ENCODE measurements at places on chromosomes 12 and 14.

DNA sequence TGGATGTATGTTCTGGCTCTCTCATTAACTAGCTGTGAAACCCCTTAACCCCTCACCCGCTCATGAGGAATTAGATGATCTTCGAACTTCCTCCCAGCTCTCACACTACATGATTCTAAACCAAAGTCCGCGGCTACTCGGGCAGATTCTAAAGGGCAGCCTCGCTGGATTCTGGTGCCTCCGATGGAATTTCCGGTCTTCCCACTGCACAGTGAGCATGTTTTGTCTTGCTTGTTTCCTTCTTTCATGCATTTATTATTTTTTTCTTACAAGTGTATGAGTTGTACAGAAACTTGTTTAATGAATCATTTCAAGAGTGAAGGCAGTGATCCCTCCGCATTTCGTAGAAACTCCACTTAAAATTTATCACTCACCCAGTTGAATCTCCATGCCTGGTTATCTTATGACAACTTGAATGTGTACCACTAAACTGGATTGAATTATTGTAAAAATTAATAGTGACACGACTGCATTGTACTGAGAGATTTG lies 4.5 kb upstream of the HCAR3 start:
- DNase-seq, result no peak

DNA sequence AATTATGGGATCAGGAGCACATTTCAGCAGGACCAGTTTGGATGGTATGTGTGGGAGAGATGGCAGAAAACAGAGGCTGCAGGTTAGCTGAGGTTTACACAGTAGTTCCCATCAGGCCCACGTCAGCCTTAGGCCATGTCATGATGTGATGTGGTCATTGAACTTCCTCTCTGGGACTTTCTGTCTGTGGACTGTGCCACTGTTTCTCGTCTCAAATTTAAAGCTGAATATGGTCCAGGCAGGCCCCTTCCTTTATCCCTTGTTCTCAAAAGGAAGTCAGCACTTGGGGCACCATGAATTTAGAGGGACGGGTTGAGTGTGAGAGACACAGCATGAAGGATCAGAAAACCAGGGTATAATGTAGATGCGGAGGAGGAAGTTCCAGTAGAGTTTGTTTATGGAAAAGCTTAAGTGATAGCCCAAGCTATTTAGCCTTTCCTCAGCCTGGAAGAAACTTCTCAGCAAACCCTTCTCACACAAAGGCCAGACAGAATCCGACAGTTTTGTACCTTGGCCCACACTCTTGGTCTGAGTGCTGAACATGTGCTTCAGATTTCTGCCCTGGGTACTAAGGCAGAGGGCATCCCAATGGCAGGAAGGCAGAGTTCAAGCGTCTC lies 3.6 kb upstream of the IGFBP6 start:
- no peak for DNase-seq

GRCh38 chr12:51224625-51225024 lies 6.8 kb upstream of the POU6F1 start:
- no peak for DNase-seq

DNA sequence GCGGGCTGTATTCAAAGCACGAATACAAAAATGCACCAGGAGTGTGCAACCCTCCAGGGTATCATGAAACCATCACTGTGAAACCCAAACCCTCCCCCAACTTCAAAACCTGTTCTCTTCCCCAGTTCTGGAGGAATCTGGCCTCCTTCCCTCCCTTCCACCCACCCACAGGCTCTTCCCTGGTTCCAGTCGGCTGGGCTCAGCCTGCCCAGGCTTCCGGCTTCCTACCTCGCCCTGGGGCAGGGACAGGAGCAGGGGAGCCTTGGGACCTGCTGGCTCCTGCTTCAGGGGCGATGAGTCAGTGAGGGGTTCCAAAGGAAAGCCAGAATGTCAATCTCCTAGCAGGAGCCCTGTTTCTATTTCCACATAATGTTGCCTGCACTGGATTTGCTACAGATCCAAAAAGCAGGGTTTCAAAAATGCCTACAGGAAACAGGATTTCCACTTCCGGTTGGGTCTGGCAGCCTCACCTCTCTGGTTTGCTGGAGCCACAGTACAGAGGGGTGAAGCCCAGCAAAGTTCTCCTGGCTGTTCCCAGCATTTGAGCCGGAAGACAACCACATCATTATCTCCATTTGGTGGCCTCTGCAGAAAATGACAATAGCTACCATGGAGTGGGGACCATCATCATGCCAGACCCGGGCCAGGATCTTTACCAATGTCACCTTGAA lies 278.3 kb downstream of the DPF3 start:
- no peak for DNase-seq

GRCh38 chr12:42539696-42540095 lies 49.9 kb downstream of the PRICKLE1 start:
- no peak for DNase-seq

DNA sequence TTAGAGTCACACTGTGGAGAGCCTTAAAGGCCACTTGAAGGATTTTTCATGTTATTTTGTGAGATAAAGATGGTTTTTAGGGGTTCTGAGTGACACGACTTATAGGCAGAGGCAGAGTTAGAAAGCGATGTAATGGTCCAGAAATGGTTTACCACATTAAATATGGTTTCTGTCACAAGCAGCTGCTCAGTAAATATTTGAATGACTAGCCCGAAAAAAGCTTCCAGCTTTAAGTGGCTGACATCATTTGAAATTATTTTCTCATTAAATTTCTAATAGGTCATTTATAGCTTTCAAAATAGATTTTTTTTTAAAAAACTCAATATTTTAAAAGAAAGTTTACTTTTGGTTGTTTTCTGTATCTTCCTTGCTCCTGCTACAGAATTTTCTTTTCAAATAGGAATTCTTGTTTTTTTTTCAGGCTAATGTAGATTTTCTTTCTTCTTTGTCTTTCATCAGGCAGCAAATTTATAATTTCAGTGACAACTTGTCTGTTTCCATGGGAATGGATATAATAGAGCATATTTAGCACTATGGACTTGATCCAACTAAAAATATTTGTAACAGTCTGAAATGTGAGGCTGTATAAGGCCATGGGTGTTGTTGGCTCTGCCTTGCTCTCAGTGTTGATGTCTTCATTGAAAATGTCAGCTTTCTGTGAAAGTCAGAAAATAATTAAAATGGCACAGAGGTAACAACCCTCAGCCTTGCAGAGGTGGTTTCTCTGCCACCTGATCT lies 700.0 kb downstream of the TMTC2 start:
- DNase-seq, result no peak

DNA sequence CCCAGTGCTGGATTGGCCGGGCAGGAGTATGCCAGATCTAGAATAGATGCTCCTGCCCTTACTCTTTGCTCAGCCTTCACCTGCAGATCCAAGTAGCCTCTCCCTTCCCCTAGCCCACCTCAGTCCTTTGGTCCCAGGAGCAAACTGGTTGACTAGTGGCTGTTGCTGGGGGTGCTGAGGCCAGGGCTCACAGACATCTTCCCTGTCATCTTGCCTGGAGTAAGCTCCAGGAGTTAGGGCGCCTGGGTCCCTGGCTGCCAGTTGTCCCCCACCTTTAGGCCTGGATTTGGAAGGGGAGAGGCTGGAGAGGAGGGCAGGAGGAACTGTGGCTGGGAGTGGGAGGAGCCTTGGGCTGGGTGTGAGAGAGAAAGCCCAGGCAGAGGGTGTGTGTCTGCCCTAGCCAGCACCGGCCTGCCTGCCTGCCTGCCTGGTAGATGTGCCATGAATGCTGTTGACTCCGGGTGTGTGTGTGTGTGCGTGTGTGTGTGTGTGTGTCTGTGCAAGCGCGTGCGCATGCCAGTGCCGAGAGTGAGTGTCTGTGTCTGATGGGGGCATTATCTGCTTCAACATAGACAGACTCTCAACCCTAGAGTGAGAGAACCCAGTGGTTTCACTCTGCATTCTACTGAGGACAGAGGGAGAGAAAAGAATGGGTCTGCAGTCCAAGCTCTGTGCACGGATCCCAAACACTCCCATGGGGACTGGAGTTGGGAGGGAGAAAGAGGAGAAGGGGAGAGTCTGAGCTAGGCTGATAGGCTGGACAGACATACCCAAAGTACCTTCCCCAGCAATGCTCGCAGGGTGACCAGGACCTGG lies 845 bp upstream of the RARG start:
- DNase-seq, result no peak

- DNase-seq, result no peak
Observed at GRCh38 chr12:114982760-114983159, 298.8 kb upstream of the TBX3 start.
